ENCODE measurements at places on chromosomes 7 and 10.

GRCh38 chr10:72692994-72693781, 1.2 kb downstream of the MCU start:
- peak; percentile 53 for DNase-seq

DNA sequence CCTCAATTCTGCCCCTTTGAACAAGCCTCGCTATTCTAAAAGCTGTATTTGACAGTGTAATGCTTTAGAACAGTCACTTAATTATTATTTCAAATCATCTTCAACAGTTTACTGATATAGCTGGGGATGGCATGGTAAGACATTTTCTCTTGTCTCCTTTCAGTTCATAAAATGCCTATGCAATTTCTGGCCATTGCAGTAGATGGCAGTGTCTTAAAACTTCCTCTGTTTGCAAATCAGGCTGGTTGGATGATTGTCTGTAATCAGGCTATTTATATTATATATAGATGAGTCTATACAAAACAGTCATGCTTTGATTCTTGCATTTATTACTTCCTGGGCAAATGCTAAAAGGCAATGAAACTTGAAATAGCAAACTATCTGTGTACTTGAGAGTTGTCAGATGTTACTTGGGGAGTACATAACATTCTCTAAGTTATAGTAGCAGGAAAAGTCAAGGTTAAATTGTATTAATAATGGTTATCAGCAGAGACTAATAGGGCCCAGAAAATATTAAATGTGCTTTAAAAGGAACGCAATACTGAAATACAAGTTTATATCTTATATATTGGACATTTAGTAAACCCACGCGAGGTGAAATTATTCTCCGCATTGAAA, 55.5 kb upstream of the LHFPL3 start:
- no peak for DNase-seq

DNA sequence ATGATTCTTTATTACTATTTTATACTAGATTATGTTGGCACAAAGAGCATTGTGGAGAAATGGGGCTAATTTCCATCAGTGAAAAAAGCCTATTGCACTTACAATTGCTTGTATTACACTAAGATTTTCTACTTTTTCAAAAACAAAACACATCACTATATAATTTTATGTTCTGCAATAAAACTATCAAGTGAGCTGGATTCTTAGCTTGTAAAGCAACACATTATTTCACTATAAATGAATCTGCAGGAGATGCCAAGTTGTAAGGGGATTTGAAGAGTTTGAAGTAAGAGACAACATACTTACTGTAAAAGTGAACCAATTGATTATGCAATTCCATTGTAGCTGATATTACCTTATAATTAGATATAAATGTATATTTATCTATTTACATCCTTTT, 333.3 kb upstream of the SEMA3D start:
- no peak for DNase-seq

DNA sequence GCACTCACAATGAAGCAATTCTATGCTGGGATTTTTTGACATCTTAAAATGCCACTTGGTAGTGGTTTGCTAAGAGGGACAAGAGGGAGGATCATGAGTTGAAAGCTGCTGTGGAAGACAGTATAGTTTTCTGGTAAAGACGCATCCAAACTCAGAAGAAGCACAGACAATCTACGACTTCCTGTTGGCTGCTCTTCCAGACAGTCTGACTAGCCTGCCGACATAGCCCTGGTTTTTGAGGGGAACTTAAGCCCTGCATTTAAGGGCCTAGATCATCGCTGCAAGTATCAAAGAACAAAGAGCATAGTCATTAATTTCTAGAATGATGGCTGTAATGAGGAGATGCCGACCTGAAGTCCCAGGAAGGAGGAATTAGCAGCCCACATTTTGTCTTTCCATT, 99.9 kb upstream of the IKZF1 start:
- peak; percentile 73 for DNase-seq

GRCh38 chr10:96830511-96831199, 1.4 kb upstream of the LCOR start:
- DNase-seq = peak; percentile 83

DNA sequence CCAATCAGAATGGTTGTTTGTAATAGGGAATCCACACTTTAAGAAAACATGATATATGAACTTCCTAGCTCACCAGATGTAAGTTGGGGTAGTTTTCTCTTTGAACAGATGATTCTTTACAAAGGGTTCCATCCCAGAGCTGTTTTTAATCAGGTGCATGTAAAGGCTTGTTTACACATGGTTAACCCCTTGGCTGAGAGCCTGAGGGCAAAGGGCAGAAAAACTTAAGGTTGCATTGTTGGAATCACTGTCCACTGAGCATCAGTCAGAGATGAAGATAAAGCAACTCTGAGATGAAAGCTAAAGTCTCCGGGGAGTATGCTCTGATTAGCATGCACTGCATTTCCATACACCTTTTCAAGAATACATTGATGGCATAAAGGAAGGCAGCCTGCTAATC, 518.2 kb downstream of the SORCS3 start:
- DNase-seq = no peak

DNA sequence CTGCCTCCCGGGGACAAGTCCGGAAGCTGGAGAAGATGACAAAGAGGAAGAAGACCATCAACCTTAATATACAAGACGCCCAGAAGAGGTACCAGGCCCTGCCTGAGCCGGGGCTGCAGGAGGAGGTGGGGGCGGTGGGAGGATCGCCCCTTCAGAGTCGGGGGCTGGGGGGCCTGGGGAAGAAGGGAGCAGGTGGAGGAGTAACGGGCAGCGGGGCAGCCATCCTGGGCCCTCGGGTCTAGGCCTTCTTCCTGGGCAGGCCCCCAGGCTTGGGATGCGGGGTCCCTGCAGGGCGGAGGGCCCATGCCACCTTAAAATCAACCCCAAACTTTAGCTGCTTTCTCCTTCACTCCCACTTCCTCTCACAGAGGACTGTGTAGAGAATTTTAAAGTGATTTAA, 523 bp downstream of the ANKRD30A start:
- DNase-seq = no peak

DNA sequence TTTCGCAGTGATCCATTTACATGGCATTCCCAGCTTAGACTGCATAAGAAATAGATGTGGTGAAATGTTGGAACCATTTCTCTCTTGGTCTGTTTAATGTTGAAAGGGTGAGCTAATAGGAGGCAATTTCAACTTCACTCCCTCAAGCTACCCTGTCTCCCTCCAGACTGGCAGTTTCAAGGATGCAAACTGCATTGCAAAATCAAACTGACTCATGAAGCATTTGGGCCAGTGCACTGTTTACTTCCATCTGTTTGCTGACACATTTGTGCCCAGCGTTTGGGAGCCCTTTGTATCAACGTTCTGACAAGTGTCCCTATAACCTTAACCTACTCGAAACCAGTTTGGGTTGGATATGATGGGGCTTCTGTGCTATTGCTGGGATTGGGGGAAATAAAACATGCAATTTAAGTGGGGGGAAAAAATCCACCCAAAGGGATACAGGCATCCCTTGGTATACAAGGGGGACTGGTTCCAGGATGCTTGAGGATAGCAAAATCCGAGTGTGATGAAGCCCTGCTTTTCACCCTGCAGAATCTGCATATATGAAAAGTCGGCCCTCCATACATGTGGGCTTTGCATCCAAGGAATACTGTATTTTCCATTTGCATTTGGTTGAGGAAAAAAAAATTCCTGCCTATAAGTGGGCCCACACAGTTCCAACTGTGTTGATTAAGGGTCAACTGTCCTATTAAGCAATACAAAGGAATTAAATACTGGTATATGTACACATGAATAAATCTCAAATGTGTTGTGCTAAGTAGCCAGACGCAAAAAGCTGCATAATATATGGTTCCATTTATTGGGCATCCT, 15.6 kb downstream of the RHEB start:
- no peak for DNase-seq

DNA sequence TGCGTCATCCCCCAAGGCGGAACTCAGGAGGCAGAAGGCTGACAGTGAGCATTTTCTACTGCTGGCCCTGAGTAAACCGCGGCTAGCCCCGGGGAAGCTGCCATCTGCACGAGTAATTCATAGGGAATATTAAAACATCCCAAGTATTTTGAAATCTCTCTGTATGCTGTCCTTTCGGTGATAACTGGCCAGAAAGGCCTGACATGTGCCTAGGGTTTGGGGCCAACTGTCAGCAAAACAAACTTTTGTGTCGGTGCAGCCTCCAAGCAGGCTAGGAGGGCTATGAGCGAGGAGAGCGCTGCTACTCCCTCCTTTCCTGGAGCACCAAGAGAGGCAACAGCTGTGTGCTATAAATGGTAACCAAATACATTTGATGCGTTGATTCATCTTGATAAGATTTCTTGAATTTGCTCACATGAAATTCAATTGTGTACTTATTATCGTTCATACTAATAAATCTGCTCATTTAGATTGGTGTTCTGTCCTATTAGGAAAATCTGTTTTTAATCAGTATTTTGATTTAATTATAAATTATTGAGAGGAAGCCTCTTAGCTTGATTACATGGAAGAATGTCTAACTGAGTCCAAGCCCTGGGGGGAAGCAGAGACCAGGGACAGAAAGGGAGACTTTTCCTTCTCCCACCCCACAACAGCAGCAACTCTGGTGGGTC, 124.4 kb upstream of the NPS start:
- DNase-seq = no peak

DNA sequence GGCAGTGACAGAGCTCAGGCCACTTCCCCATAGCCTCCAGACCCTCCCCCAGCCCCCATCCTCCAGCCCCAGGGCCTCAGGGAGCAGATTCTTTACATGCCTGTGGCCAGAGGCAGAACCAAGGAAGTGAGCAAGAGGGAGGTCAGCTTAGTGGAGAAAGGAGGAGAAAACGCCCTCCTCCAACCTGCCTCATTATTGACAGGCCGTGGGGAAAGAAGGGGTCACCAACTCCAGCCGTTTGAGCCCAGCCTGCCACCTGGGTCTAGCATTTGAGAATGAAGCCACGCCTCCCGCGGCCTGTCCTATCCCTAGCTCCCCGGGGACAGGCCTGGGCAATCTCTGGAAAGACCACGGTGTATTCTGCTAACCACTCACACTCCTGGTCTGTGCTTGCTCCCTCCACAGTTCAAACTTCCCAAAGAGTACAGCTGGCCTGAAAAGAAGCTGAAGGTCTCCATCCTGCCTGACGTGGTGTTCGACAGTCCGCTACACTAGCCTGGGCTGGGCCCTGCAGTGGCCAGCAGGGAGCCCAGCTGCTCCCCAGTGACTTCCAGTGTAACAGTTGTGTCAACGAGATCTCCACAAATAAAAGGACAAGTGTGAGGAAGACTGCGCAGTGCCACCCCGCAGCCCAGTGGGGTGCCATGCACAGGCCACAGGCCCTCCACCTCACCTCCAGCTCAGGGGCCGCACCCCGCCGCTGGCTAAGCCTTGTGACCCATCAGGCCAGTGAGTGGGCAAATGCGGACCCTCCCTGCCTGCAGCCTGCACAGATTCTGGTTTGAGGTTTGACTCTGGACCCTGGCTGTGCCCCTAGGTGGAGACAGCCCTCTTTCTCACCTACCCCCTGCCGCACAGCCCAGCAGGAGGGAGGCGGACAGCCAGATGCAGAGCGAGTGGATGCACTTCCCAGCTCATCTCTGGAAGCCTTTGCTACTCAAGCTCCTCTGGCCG, 14.3 kb upstream of the TRIM8 start:
- no peak for DNase-seq

DNA sequence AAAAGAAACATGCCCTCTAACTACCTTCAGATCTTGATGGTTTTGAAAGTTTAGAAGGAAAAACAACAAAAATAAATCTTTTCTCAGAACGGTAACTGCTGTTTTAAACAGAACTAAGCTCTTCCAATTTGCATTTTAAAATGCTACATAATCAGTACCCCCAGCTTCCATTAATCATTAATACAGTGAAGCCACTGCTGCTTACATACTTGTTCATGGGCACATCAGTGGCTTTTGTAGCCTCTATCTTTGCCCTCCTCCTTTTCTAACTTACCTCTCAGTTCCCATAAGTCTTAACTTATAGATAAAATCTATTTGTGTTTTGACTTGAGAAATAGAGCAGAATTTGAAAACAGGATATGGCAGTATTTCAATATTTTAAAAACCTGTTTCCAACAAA, 109.1 kb downstream of the POLL start:
- DNase-seq = no peak

DNA sequence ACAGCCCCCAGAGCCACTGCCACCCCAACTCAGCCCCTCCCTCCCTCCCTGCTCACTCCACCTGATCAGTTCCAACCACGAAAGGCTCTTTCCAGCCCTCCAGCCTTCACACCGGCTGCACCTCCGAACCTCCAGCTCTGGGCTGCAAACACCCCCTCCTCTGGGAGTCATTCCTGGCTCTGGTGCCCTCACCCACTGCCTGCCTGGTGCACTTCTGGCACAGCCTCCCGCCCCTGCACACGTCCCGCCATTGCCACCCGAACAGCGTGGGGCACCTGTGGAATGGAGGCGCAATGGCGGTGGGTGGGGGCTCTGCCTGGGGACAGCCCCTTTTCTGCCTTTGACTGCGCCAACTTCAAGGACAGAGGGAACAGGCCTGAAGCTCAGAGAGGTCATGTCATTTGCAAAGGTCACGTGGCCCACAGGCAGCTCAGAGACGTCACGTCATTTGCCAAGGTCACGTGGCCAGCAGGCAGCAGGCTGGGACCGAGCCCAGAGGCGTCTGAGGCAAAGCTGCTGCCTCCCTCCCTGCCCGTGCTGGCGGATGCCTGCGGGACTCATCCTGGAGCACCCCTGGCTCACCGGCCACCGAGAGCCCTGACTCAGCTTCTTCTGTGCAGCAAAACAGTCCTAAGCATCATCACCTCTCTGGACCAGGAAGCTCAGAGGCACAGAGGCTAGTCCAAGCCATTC, 76.0 kb upstream of the DNAAF5 start:
- DNase-seq = no peak

GRCh38 chr7:129748356-129749109, 137.0 kb downstream of the NRF1 start:
- no peak for DNase-seq

DNA sequence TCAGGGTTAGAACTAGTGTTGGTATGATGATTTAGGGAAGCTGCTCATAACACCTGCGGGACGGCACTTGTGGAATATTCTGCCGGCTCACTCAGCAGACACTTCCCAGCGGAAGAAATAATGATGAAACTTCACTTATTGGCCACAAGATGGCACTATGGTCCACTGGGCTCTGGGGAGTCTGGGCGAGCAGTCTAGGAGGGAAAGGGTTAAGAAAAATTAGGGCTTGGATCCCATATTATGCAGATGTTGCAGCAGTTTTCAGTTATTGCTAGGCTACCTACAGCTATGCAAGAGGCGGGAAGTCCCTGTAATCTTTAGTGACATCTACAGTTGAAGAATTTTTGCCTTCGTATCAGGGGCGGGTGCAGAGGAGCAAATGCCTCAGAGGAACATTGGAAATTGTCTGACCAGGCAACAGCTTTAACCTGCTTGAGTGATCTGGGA, 238.7 kb upstream of the PRSS58 start:
- DNase-seq = peak; percentile 45

- no peak for DNase-seq
Observed at GRCh38 chr7:16409777-16410176, 11.6 kb downstream of the CRPPA start.

DNA sequence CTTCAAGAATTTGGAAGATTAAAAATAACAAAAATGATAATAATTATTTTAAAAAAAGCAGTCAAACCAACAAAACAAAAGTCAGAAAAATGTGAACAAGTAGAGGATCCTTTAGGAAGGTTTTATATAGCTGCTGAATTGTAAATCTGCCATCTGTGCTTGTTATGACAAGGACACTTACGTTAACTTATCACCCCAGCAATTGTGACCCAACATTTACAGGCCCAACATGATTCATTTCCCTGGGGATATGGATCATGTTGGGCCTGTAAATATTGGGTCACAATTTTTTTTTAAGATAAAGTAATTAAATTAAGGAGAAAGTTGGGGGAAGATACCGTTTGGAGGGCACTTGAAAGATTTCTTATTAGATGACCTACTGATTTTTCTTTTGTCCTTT, 261.4 kb upstream of the HABP2 start:
- DNase-seq = no peak

- no peak for DNase-seq
Observed at GRCh38 chr7:74572301-74572979, 85.1 kb upstream of the GTF2I start.

Data from CD4-positive, alpha-beta memory T cell (primary cell).